Activated T-helper 17 cell treated with anti-CD3 and anti-CD28 coated beads, Interleukin-2, amount 50 U/mL, for 72 hours (primary cell): ENCODE measurements at places on chromosomes 12 and 14. TPM values are rescaled to one million over a fixed set of nuclear protein-coding genes. Genes with fewer than 3 reads are reported as not detected.

GRCh38 chr12:2395354-2395977, 342.7 kb downstream of the CACNA1C start:
- ATAC-seq: no peak

DNA sequence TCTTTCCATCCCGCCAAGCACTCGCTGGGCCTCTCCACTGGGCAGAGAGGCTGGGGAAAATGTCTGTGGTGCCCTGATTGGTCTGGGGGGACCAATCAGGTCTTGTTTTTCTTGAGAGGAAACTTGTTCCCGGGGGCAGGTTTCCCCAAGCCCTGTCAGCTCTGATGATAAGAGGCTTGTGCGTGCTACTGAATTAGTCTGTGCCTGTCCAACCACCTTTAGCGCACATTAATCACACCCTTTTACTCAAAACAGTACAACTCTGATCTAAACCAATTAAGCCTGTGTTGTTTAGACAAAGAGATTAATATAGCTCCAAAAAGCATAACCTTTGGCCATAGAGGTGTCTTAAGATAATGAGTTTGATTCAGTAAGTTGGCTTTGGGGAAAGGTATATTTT, 580.4 kb downstream of the VRK1 start:
- no peak for ATAC-seq

DNA sequence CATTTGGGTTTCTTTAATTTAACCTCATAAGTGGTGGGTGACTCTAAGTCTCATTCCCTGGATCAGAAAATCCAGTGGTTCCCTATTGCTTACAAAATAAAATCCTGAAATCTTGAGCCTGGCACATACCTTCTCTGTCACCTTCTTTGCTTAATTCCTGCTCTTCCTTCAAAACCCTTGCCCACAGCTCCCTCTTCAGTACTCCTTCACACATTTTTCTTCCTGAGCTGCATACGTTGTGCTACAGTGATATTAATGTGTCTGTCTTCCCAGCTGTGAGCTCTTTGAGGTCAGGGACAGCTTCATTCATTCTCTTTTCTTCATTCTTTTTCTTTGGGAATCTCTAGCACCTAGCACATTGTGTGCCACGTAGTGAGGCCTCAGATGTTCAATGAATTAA, 9.5 kb downstream of the TSPAN11 start:
- no peak for ATAC-seq

- ATAC-seq: no peak
Observed at GRCh38 chr12:5017638-5018348, 25.9 kb upstream of the KCNA5 start.

DNA sequence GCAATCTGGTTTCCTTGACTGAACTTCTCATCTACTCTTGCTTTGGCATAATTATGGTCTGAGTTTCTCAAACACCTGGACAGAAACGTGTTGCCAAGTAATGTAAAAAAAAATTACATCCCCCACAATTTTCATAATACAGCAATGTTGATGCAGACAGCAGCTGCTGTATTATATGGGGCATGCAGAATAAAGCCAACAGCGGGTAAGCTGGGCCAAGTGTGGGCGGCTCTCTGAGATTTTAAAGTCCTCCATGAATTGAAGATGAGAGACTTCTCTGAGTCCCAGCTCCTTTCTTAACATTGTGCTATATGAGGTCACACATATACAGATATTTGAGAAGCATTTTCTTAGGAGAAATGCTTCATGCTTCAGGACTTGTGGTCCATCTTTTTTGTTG, 881.2 kb downstream of the GALC start:
- ATAC-seq: no peak

GRCh38 chr12:105920161-105920684, 218.5 kb downstream of the NUAK1 start:
- no peak for ATAC-seq

The PLXNC1 gene
- total RNA-seq: 4.9 TPM

- ATAC-seq: no peak
Observed at GRCh38 chr12:99250091-99250490, 397.5 kb upstream of the GARIN6 start.

DNA sequence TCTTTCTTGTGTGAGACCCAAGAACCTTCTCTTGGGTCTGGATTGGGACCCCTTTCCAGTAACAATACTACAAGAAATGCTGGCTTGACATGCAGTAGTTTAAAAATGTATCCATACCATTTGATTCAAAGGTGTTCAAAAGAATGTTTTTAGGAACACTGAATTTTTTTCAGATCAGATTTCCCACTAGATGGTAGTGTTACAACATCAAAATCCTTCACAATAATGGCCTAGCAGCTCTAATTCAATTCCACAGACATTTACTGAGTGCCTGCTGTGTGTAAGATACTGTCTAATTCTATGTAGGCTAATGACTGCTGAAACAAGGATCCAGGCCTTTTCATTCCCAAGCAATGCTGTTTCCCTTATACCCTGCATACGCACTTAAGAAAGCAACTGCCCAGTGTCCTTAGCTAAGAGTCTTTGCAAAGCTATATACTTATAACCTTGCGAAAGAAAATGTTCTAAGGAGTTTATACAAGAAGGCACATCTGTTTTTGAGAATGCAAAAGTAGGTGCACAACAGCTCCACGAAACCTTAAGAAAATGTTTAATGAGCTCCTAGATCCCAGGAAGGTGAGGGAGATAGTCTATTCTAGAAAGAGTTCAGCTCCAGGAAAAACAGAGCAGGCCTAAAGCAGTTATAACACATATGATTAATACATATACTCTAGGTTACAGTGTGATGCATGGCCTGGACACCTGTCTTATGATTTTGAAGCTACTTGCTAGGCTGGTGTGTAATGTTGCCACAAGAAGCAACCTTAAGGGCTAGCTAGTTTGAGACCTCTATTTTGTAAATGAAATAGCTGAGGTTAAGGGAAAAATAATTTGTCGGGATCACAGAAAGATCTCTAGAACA, 50.9 kb upstream of the PKP2 start:
- no peak for ATAC-seq
